ENCODE measurements at places on chromosomes 11 and 22.
A peak's percentile ranks its signal among the peaks of the same experiment; 100 is the strongest.

DNA sequence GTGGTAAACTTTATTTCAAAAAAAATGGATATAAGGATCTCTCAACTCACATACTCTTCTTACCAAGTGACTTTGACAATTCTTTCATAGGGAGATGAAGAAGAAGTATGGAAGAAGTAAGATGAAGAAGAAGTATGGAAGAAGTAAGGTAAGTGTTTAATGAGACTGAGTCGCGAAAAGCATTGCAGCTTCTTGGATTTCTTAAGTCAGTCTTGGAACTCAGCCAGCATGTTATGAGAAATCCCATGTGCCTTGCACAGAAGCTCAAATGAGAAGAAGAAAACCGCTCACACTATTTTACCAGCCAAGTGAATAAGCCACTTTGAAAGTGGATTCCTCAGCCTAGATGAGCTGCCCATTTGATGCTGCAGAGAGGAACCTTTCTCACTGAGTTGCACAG lies 332.0 kb upstream of the CCDC179 start:
- DNase-seq, result no peak

GRCh38 chr22:20406686-20407408 lies 12.9 kb downstream of the ZNF74 start:
- no peak for DNase-seq

DNA sequence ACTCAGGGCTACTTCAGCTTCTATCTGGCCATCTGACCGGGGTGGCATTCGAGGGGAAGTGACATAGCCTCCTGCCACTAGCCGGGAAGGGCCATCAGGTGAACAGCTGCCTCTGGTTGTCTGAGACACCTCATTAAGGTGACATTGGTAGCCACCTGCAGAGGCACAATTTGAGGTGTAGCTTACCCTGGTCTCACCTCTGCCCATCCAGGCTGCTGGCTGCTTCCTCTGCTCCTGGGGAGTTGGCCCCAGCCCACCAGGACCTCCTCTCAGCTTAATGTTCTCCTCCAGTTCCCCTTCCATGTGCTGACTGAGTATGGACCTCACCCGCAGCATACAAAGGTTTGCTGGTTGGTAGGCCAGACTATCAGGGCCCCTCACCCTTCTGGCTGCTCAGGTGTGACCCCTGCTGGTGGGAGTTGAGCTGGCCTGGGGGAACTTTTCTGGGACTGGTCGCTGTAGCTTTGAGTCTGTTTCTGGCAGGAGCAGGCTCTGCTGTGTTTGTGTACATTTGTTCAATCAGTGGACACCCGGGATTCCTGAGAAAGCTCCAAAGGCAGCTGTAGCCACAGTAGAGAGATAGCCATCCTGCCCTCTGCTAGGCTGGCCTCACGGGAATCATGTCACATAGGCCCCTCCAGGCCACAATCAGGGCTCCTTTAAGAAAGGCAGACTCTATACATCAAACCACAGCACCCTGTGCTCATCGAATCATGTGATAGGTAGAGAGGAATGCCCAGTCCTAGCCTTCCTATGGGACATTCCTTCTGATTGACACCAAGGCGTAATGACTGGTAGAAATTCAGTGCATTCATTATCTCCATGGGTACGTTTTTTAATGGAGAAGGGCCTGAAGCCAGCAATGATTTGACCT lies 295.1 kb upstream of the PLET1 start:
- peak; percentile 35 for DNase-seq

DNA sequence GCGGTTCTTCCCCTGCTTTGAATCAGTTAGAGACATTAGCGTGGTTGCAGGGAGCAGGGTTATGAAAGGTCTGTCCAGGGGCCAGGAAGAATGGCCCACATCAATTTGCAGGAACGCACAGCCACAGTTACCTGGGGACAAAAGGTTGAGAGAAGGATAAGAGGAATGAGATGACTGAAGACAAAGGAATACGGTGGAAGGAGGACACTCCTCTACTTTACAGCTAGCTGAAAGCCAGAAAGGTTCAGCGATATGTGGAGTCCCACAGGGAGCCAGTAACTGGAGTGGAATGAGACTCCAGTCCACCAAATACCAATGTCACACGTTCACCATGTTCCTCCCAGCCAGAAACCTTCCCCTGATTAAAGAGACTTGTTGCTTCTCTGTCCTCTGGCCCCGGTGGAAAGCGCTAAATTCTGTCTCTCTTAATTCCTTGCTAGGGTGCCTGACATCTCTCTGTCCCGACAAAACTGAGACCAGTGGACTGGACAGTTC lies 10.7 kb downstream of the XNDC1N start:
- DNase-seq, result no peak

GRCh38 chr22:48391171-48391711 lies 1436.4 kb downstream of the BRD1 start:
- no peak for DNase-seq

GRCh38 chr22:18987765-18988164 lies 51.7 kb upstream of the PRODH start:
- DNase-seq, result no peak

- DNase-seq, result no peak
Observed at GRCh38 chr11:579830-580601, 3.7 kb downstream of the PHRF1 start.

- DNase-seq, result peak; percentile 5
Observed at GRCh38 chr11:87081358-87081757, 43.6 kb downstream of the TMEM135 start.

DNA sequence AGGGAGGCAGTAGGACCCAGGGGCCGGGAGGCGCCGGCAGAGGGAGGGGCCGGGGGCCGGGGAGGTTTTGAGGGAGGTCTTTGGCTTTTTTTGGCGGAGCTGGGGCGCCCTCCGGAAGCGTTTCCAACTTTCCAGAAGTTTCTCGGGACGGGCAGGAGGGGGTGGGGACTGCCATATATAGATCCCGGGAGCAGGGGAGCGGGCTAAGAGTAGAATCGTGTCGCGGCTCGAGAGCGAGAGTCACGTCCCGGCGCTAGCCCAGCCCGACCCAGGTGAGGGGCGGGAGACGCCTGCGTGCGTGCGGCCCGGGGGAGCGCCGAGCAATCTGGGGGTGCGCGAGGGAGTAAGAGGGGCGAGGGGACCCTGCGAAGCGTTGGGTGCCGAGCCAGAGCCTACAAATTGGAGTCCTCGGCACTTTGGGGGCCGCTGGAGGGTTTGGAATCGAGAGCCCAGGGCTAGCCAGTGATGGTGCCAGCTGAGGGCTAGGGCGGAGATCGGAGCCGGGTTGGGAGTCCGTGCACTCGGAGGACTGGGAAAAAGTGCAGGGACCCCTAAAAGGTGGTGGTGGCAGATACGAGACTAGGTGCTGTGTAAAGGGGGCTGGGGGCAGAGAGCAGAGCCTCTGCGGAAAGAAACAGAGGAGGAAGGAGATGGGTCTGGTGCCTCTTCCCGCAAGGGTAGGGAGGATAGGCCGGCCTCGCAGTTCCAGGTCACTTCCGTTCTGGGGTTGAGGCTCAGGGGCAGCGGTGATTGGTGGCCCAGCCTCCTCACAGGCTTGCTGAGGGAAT lies at the start of gene SERPINH1:
SERPINH1 (plus strand) TSS at position 206 of the 788 bp plus-strand sequence. CDS start 4,097 bp downstream, outside the sequence.
- DNase-seq, result peak; percentile 89

- no peak for DNase-seq
Observed at GRCh38 chr22:50258361-50259292, 2.9 kb downstream of the MAPK12 start.

DNA sequence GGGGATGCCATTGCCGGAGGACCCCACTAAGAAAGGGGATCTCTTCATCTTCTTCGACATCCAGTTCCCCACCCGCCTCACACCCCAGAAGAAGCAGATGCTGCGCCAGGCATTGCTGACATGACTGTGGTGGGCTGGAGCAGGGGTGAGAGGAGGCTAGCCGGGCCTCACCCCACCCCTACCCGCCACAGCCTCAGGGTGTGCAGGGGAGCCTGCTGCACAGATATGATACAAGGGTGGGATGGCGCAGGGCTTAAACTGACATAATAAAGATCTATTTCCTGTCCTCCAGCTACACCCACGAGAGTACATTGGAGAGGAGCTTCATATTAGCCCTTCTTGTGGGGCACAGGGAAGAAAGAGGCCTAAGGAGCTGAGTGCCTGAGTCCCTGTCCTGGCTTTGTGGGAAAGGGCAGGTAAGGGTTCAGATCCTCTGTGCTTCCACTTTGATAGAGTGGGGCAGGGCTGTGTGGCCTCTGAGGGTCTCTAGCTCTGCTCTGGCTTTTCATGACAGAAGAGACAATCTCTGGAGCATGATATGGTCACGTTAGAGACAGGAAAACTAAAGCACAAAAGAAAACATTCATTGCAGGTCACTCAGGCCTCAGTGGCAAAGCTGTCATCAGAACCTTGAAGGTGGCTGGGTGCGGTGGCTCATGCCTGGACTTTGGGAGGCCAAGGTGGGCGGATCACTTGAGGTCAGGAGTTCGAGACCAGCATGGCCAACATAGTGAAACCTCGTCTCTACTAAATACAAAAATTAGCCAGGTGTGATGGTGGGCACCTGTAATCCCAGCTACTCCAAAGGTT lies 12.4 kb downstream of the UCP2 start:
- no peak for DNase-seq

DNA sequence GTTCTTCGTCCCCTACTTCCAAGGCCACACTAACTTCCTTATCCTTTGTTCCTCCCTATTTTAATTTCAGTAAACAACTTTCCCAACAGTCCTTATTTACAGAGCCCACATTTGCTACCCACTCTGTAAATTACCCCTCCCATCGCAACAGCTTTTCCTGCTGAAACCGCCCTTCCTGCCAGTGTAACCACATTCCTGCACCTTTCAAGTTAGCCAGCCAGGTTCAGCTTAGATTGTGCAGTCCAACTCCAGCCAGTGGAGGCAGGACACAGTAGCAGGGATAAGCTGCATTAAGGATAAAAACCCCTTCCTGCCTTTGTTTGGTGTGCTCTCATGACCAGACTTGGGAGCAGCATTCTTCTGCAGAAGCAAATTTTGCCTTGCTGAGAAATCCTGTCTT lies 768.3 kb upstream of the ARHGAP42 start:
- no peak for DNase-seq

- no peak for DNase-seq
Observed at GRCh38 chr22:23393721-23394320, 186.3 kb downstream of the IGLL1 start.

DNA sequence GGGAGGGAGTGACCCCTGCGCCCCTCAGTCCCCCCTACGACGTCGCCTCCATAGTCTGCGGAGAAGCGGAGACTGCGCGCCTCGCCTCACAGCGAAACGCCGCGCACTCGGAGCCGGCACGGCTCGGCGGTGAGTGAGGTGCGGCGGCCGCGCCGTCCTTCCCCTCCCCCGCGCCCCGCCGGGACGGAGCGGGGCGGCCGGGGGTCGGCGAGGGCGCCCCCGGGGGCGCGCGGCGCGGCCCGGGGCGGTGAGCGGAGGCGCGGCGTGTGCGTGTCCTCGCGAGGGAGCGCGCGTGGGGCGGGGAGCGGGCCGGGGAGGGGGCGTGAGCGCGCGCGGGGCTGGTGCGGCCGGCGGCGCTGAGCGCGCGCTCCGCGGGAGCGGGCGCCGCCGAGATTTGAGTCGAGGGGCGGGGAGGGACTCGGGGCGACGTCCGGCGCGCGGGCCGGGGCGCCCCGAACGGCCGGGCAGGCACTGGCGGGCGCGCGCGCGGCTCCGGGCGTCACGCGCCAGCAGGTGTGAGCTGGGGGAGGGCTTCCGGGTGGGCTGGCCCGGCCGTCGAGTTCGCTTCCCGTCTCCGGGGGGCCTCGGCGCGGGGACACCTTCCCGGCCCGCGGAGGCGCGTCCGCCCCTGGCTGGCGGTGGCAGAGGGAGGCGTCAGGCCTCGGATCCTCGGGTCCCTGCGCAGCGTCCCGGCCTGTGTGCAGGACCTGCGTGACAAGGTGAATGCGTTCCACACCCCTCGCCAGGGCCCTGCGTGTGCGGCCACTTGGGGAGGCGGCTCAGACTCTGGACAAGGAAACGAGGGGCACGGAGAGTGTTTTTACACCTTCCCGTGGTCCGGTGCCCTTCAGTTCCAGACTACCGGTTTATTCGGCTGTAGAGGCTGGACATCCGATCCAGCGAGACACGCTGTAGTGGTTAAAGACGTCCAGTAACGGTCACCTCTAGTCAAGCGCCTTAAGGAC lies 50.4 kb downstream of the FAM83F start:
- peak; percentile 65 for DNase-seq
